ENCODE measurements at places on chromosomes 7 and 10.
A peak's percentile ranks its signal among the peaks of the same experiment; 100 is the strongest.

DNA sequence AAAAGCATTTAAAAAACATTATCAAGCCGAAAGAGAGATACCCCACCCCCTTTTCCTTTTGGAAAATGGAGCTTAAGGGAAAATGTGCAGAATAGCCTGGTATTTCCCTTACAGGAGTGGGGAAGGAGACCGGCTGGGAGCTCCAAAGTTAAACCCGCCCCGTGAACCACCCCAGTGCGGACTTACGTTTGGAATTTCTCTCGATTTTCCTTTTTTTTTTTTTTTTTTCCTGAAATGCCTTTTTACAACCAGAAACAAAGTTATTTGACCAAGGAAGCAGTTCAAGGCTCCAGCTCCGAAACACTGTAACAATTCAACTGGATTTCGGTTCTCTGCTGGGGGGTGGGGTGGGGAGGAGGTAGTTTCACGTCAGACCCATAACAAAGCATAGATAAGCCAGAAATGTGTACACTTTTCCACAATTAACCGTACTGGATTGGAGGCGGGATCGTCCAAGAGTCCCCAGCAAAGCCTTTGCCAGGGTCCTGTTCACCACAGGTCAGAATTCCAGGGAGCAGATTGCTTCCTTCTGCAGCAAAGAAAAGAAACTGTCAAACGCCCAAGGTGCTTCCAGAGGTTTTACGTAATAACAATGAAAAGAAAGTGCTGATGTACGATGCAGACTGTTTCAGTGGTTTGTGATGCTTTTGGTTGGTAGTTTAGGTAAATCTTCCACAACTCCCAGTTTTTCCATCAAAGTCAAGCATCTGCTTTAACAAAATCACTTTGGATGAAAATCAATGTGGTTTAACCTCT lies 6.7 kb downstream of the SKIDA1 start:
- DNase-seq, result no peak

DNA sequence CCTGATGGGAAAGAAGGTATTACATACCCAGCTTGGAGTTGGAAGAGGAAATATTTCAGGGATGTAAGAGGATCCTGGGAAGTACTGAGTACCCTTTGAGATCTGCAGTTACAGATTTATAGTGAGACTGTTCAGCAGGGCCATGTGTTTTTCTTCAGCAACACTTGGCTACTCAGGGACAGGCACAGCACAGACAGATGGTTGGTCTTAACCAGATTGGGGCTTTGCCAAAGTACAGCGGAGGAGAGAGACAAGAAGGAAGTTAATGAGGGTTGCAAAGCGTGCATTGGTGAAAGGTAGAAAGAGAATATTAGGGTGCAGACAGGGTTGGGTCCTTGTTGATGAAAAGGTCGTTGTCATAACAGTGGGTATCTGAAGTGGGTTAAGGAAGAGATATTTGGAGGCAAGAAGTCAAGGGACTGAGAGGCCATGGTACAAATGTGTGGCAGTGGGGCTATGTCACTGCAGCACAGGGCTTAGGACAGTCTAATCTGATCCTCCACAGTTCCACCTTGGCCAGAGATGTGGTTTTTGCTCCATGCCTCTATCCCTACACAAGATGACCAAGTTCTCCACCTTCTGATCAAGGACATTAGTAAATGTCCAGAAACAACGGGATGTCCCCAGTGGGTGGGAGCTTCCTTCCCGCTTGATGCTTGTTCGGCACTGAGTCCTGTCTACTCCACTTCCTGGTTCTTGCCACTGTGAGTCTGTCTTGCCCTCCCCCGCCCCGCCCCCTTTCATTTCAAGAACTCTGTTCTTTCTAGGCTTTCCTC lies 18.9 kb upstream of the DNAJC1 start:
- no peak for DNase-seq

GRCh38 chr7:113013761-113014449 lies 72.7 kb downstream of the GPR85 start:
- no peak for DNase-seq

DNA sequence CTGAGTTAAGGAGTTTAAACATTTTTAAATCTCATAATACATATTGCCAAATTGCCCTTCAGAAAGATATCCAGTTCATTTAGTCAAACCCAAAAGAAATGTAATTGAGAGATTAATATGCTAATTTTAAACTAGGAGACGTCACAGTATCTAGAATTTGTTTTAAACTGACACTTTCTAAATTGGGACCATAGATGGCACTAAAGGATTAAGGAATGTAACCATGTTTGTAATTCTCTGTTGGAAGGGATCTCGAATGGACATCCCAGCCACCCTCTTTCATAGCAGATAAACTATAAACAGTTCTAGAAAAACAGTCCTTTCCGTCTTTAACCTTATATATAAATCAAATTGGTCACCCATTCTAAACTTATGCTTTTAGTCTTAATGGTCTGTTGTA lies 30.0 kb upstream of the SAMD9L start:
- DNase-seq, result peak; percentile 16

DNA sequence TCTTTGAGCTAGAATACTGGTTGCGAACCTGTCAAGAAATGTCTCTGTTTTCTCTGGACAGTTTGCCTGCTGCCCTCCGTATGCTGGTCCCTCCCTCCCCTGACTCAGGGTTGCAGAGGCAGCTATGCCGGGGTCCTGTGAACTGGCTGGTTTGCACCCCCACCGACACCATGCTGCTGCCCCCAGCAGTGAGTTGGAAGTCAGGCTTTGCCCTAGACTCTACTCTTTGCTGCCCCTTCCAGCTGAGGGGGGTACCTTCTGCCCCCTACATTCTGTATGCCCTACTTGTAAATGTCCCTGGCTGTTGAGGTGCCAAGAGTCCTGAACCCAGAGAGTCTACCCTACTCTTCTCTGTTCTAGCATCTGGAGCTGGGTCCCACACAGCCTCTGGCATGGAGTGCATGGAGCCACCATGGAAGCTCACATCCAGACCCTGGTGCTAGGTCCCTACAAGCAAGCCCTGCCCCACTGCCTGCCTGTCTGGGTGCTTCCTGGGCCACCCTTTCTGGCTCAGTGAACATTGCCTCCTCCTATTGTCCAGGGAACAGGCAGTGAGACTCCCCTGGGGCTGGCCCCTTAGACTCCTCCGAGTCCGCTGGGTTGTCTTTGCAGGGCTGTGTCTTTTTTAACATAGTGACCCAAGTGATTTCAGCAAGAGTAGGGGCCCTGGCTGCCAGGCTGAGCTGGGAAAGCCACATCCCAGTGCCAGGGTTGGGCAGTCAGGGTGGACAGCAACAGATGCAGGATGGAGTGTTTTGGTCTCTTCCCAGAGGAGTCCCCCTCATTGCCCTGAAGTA lies 138.9 kb downstream of the ADCY1 start:
- no peak for DNase-seq

DNA sequence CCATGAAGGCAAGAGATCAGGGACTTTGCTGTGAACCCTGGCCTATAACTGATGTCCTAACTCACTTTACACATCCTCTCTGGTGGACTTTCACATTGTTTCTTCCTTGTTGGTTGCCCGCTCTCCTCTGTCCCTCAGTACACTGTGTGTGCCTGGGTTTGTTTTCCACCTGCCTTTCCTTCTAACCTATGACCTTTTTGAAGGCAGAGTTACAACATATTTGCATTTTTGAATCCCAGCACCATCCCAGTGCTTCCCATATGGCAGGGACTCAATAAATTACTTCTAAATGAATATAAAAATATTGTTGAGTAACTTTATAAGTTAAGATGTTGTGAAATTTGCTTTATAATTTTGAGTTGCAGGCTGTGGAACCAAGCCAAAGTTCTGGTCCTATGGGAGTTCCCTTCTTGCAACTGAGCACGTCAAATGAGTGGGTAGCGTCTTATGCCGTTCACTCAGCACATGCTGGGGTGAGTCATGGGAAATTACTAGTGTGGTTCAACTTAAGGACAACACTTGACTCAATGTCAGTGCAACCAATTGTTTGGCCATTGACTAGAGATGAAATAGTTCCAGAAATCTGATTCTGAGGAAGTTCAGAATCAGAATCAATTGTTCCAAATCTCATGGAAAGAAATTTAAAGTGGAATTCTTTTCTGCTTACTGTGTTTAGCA lies 250.9 kb downstream of the TWIST1 start:
- DNase-seq, result no peak

- no peak for DNase-seq
Measured at GRCh38 chr7:2248984-2249694, 7.1 kb downstream of the NUDT1 start.

GRCh38 chr7:200704-201103 lies 8.3 kb downstream of the FAM20C start:
- DNase-seq, result no peak

- no peak for DNase-seq
Measured at GRCh38 chr7:3634396-3634795, 333.3 kb downstream of the SDK1 start.

- no peak for DNase-seq
Measured at GRCh38 chr10:7264313-7264756, 146.5 kb downstream of the SFMBT2 start.

DNA sequence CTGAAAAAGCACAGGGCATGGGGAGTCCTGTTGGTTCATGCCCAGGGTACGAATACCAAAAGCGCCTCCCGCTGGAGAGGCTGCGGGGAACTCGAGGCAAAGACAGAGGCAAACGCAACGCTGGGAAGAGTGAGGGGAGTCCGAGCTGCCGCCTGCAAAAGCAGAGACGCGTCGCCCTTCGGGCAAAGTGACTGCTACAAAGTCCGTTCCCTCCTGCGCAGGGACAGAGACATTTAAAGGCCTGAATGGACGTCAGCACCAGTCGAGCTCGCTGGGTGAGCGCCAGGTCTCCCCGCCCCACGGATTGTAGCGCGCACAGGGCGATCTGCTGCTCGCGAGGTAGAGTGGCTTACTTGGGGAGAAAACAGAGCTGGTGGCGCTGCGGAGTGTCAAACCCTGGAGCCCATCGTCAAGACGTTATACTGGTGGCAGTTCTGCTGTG lies 732.8 kb downstream of the ZWINT start:
- no peak for DNase-seq

- DNase-seq, result no peak
Measured at GRCh38 chr7:47581804-47582763, at the start of gene TNS3. TNS3 (minus strand) TSS chr7:47582111; CDS start chr7:47439636, 142,475 bp downstream.

GRCh38 chr7:92645114-92646061 lies 55.2 kb upstream of the FAM133B start:
- no peak for DNase-seq

- peak; percentile 93 for DNase-seq
Measured at GRCh38 chr10:24849051-24849450, 103.4 kb downstream of the PRTFDC1 start.

- no peak for DNase-seq
Measured at GRCh38 chr7:155483868-155484325, 26.0 kb downstream of the EN2 start.

DNA sequence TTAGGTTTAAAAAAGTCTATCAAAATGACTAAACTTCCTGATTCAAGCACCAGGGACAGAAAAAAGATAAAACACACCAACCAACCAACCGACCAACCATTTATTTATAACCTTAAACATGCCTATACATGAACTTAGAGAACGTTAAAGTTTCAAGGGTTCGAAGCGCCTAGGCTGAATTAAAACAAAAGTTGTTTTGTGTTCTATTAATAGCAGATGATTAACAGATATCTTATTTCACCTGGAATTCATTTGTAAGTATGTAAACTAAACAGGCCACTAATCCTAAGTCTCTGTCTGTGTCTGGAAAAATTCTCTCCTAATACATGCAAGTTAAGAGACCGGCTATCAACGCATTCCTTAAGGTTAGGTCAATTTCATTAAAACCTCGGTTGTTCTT lies 1.4 kb downstream of the BAIAP2L1 start:
- no peak for DNase-seq

GRCh38 chr7:101717628-101718357 lies 88.7 kb upstream of the MYL10 start:
- DNase-seq, result no peak

- no peak for DNase-seq
Measured at GRCh38 chr7:5396999-5397663, 26.5 kb downstream of the TNRC18 start.

GRCh38 chr7:139639563-139639962 lies 116.1 kb downstream of the CLEC2L start:
- no peak for DNase-seq

DNA sequence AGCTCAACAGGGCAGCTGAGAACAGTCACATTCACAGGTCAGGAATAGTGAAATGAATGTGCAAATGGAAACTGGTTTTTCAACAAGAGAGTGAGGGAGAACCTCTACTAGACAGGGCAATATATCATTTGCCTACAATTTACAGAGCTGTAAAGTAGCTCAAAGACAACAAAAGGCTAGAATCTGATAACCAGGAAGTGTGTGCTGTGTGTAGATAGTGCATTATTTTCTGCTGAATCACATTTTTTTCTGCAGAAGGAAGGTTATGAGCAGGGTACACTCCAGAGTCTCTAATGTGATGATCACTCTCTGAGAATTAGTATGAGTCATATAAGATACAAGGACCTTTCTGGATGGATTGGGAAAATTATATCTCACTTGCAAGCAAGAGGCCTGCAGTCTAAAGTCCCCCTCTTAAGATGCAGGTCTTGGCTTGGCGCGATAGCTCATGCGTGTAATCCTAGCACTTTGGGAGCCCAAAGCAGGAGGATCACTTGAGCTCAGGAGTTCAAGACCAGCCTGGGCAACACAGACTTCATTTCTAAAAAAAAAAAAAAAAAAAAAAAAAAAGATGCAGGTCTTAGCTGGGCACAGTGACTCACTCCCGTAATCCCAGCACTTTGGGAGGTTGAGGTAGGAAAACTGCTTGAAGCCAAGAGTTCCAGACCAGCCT lies 59.9 kb upstream of the COBL start:
- no peak for DNase-seq

GRCh38 chr10:35577926-35578617 lies 27.1 kb upstream of the GJD4 start:
- no peak for DNase-seq

GRCh38 chr10:111281516-111281915 lies 204.7 kb downstream of the ADRA2A start:
- no peak for DNase-seq

- no peak for DNase-seq
Measured at GRCh38 chr7:92808635-92809034, 27.7 kb downstream of the CDK6 start.

- DNase-seq, result no peak
Measured at GRCh38 chr7:107100824-107101223, 56.3 kb downstream of the PRKAR2B start.

- DNase-seq, result no peak
Measured at GRCh38 chr7:5229451-5230264, 39.6 kb downstream of the WIPI2 start.

DNA sequence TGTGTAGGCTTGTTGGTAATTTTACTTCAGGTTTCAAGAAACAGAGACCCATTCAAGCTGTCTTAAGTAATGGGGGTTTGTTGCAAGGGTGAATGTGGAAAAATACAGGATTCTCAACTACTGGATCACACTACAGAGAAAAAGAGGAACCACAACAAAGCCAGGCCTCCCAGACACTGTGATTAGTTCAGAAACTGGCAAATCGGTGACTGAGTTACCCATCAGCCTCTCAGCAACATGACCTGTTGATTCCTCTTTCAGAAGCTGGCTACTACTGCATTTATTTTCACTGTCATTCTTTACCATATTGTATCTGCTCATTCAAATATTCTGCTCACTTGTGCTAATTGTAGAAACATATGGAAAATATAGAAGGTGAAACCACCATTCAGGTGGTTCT lies 16.0 kb downstream of the CCDC71L start:
- DNase-seq, result no peak

DNA sequence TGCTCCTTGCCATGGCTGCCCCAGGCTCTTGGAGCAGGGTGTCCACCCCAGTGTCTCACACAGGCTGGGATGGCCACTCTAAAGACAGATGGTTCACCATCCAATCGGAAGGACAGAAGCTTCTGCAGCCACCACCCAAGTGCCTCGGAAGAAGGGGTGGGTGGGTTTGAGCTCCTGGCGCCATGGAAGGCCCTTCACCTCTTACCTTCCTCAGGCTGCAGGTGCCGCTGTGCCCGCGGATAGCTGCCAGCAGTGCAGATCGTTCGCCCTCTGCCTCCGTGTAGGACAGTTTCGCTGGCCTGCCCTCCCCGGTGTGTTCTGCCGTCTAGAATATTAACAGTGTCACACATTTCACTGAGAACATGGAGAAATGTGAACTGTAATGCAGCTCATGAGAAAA lies 243.6 kb upstream of the GRB10 start:
- no peak for DNase-seq
